ENCODE measurements at places on chromosomes 16 and 17.

GRCh38 chr17:54992797-54993639, 24.5 kb downstream of the STXBP4 start:
- DNase-seq = peak; percentile 2

- DNase-seq = no peak
These were observed 3.9 kb downstream of the APRT start for GRCh38 chr16:88807626-88808453.

- no peak for DNase-seq
These were observed 597.7 kb downstream of the TOX3 start for GRCh38 chr16:51949282-51949681.

DNA sequence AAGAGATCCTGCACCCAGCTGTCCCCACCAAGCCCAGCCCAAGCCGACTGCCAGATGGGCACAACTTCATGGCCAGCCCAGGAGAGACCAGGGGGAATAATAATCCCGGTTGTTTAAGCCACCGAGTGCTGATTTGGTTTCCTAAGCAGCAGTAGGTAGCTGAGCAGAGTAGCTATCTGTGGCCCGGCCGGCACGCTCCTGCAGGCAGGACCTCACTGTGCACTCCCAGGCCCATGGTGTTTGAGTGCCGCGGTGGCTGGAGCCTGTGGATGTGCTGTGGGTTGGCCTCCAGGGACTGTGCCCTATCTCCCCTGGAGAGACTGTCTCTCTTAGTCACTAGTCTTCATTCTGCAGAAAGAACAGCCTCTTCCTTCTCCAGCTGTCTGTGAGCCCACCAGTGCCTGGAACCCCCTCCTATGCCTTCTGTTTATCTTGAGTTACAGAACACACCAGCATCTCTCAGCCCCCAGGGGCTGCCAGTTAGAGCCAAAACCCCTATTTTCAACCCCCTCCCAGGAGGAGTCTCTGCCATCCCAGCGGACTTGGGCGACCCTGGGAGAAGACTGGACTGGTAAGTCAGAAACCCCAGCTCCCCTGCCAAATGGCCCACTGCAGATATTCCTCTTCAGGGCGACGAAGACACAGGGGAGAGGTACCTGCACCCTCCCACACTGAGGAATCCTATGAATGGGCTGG, 152.0 kb downstream of the SDK2 start:
- DNase-seq = no peak

DNA sequence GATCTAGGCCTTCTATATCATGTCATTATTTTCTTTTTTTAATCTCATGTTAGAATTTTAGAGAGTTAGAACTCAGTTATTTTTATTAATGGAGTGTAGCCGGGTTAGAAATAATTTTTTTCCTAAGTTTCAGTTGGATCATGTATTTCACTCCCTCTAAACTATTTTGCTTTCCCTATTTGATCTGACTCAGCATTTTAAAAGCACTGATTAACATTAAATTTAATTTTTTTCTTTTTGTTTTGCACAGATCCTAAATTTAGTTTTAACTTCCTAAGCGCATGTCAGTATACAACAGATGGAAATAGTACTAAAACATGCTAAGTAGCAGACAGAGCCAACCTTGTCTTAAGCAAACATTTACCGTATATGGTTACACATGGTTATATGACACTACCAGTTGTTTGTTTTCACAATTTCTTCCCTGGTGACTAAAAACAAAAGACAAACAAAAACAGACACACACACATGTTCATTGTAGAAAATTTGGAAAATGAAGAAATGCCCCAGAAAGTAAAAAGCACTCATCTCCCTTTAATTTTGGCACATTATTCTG, 33.6 kb upstream of the RAB11FIP4 start:
- DNase-seq = no peak

DNA sequence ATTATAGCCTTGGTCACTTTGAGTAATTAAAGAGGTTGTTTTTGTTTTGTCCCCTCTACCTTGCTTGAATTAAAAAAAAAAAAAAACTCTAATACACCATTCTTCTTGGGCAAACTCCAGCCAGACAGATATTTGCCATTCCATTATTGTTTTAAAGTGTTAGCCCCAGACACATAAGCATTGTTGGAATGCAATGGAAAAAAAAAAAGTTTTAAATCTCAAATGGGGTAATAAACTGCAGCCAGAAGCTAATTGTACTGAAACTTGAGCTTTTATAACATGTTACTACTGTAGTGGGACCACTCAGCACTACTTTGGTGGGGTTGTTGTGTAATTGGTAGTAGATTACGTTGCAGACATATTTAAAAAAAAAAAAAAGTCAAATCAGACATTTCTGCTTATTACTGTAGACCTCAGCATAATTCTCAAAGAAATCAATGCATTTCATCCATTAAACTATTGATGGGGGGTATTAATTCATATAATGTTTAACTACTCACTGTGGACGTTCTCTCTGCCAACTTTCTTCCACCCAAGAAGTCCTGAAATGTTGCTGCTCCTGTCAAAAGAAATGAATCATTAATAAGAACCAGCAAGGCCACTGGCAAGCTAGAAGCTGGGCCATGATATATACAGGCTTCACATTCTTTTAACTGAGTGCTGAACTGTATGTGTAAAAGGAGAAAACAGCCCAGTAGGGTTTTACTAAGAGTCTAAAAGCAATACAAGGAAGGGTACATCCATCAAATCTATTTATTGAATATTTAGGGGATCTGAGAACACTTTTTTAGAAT, 626.6 kb upstream of the SOX9 start:
- DNase-seq = peak; percentile 18
